ENCODE measurements at places on chromosomes 12 and 14. TPM values are rescaled to one million over a fixed set of nuclear protein-coding genes. Genes with fewer than 3 reads are reported as not detected.

FOXN4 gene
- not detected for total RNA-seq

DNA sequence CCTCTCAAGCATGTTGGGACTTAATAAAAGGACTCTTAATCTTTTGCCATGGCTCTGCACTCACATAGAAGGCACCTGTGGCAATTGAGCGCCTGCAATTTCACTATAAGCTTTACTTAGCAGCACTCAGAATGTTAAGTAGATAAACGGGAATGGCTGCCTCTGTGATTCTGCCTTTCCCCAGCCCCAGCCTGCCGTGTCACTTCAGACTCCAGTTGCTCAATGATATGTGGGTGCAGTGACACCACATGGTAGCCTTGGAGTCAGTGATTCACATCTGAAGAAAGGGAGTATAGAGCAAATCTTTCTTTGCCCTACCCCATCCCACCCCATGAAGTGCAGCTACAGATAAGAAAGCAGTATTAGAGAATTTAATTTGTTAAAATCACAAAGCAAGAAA is 96.1 kb downstream of the ZFC3H1 start:
- no peak for DNase-seq

DNA sequence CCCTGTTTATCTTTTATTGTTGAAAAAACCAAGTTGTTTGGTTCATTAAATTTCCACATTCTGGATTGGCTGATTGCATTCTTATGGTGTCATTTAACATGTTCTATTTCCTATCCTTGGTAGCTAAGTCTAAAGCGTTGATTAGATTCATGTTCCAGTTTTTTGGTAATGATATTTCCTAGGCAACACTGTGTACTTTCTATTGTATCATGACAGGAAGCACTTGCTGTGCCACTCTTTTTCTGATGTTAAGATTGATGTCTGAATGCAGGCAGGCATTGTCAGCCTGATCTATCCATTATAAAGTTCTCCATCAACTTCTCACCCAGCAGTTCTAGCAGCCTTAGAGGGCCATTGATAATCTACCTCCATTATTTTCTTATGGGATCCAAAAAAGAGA is 91.1 kb upstream of the ARID2 start:
- DNase-seq, result no peak

DNA sequence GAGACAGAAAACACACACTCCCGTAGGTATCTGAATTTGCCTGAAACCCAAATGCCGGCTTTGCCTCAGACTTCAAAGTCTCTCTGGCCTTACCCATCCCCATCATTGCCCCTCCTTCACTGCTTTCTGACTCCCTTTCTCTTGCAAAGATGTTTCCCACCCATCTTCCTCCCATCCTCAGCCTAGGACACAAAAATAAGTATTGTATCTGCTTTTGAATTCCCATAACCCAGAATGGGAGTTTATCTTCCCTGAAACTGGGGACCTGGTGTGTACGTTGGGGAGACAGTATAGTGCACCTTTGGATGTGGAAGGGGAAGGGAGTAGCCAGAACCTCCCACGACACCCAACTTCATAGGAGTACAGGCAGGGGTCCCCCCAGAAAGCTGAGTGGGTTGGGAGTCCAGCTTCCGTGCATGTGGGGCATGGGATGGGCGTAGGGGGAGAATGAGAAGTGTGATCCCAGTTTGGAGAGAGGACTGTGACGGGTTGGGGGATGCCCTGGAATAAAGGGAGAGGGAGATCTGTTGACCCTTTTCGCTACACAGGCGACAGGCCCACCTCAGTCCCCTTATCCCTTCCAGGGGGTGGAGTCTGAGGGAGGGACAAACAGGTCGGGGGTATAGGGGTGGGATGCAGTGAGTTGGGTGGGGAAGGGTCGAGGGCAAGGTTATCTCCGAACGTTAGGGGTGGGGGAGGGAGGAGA is 488 bp upstream of the KIF5A start:
- no peak for DNase-seq

- no peak for DNase-seq
Measured at GRCh38 chr12:19964549-19964948, 403.8 kb upstream of the PDE3A start.

GRCh38 chr14:35851823-35852222 is 25.7 kb downstream of the BRMS1L start:
- no peak for DNase-seq

Data from CD8-positive, alpha-beta T cell (primary cell).